ENCODE measurements at places on chromosomes 11 and 22. TPM values are rescaled to one million over a fixed set of nuclear protein-coding genes. Genes with fewer than 3 reads are reported as not detected.

DNA sequence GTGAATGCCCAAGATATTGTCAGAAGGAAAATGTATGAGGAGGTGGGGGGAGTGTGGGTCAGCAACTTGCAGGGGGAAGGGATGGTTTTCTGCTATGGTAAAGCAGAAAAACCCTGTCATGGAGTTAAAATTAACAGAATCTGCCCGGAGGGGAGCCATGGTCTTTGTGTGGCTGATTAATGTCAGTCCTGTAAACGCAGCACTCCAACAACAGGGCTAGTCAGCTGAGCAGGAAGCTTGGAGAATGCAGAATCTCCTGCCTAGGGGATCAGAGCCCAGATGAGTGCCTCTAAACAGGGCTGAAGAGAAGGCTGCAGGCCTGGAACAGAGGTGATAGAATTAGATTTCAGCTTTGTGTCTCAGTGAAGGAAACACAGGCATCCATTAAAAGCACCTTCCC is 140.9 kb upstream of the MTNR1B start:
- no peak overlapping the region for H3K4me3 ChIP-seq
- H3K27ac ChIP-seq = no peak overlapping the region
- H3K36me3 ChIP-seq = no peaks in the 10 kb centered on the region

GRCh38 chr22:37457093-37457893 is 28.9 kb downstream of the MFNG start:
- H3K27me3 ChIP-seq = no peaks in the 10 kb centered on the region
- H3K27ac ChIP-seq = no peak overlapping the region
- peak; percentile 81 for DNase-seq
- no peak overlapping the region for H3K4me3 ChIP-seq

DNA sequence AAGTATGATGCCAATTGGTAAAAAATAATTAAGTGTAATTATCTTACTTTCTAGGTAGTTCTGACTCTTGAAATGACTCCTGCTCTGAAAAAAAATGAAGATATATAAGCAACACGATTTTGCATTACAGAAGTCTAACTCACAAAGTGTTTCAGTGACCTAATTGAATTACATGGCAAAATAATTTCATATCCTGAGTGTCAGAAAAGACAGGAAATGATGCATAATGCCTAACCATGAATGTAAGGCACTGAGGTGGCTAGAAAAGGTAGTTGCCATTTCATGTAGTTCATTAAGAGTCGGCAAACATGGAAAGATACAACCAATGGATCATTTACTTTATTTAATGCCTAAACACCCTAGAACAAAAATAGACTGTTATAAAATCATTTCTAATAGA is 113.5 kb downstream of the GUCY1A2 start:
- no peak for DNase-seq
- H3K27ac ChIP-seq = no peak overlapping the region
- H3K36me3 ChIP-seq = no peaks in the 10 kb centered on the region

GRCh38 chr11:72703267-72704008 is 29.2 kb upstream of the PDE2A start:
- no peaks in the 10 kb centered on the region for H3K27me3 ChIP-seq
- peaks cover 42% of the 10 kb centered on the region for H3K36me3 ChIP-seq
- H3K4me1 ChIP-seq = no peaks in the 10 kb centered on the region
- no peak overlapping the region for H3K27ac ChIP-seq
- DNase-seq = no peak

GRCh38 chr11:120611581-120611980 is 100.0 kb downstream of the GRIK4 start:
- H3K27me3 ChIP-seq = no peaks in the 10 kb centered on the region
- no peak for DNase-seq
- no peaks in the 10 kb centered on the region for H3K36me3 ChIP-seq

The NNMT gene
- 2,549 TPM for total RNA-seq

The SCGB1D4 gene
- total RNA-seq = not detected

The MS4A6E gene
- not detected for total RNA-seq

Data from right lobe of liver (tissue), 6 donors.